Kidney epithelial cell (primary cell): ENCODE measurements at places on chromosomes 4 and X.
A peak's percentile ranks its signal among the peaks of the same experiment; 100 is the strongest.

DNA sequence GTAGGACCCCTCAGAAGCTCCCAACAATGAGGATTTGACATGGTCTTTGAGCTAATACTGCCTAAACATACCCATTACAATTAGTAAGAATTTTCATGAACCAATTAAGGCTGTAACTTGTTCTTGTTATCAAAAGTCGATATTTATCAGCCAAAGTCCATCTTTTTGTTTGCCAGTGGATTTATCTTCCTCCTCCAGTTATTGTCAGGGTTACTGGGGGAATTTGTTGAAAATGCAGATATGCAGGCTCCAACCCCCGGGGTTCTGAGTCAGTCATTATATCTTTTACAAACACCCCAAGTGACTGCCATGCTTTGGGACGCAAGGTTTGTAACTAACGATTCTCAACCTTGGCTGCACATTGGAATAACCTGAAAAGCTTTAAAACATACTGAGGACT is 338.8 kb upstream of the PPARGC1A start:
- DNase-seq: no peak

GRCh38 chr4:7539659-7540058 is 104.9 kb upstream of the PSAPL1 start:
- no peak for DNase-seq

- DNase-seq: no peak
These were observed 5.2 kb upstream of the RPGR start for GRCh38 chrX:38332505-38332904.

DNA sequence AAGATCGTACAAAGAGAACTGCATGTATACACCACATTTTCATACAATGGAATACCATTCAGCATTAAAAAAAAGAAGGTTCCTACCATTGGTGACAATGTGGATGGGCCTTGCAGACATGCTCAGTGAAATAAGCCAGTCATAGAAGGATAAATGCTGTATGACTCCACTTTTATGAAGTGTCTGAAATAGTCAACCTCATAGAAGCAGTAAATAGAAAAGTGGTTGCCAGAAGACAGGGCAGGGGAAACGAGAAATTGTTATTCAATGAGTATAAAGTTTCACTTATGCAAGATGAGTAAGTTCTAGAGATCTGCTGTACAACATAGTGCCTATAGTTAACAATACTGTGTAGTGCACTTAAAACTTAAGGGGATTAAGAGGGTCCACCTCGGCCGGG is 257.5 kb upstream of the FTHL17 start:
- no peak for DNase-seq

DNA sequence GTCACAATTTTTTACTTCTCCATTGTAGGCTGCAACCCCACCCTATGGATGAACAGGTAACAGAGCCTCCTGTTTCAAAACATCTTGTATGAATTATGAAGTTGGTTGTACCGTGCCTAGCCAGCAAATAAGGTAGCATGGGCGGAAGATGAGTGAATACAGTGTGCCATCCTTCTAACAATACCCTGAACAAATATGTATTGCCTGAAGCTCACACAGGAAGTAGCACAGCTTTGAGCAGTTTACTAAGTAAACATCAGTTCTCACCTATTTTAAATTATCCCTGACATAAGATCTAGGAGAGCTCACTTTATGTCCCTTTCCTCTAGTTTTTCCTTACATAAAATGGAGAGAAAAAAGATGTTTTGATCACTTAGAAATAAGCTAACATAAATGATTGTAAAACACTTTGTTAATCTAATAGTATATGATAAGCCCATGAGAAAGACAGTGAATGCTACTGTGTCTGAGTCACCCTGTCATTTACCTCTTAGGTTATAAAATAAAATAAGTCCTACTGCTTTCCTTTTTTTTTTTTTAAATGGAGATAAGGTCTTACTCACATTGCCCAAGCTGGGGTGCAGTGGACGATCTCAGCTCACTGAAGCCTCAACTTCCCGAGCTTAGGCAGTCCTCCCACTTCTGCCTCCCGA is 36.6 kb downstream of the GRSF1 start:
- DNase-seq: no peak

DNA sequence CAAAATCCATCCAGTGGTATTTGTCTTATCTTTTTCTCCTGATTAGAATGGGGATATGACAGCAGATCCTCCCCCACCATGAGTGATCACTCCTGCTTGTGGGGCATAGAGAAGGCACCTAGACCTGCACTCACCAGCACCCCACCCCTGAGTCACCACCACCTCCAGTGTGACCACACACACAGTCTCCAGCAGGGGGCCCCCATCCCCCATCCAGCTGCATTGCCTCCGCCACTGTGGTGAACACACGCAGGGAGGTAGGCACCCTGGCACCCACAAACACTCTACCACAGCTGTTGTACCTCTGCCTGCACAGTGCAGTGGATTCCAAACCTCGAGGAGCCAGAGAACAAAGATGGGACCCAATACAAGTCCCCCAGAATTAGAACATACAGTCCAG is 9.0 kb upstream of the MAGEA8 start:
- DNase-seq: no peak

- DNase-seq: no peak
These were observed 227.4 kb downstream of the HS3ST1 start for GRCh38 chr4:11201256-11201655.

GRCh38 chr4:105605493-105605892 is 53.1 kb downstream of the ARHGEF38 start:
- peak; percentile 32 for DNase-seq

- DNase-seq: no peak
These were observed 60.0 kb downstream of the RRAGB start for GRCh38 chrX:55777596-55777995.

GRCh38 chr4:30768277-30768676 is 48.1 kb downstream of the PCDH7 start:
- no peak for DNase-seq

DNA sequence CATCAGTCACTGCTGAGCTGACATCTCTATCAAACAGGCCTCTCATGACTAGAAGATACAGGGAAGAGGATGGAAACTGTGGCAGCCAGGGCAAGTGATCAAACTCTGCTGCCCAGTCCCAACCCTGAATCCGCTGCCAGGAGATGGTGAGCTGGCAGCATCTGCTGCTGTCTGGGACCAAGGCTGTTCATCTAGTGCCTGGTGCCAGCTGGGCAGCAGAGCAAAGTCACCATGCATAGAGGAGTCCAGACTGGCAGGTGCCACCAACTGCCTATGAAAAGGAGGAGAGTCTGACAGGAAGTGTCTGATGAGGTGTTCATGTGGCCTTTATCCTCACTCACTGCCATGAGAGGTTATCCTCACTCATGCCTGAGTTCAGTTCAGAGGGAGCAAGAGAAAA is 518.9 kb downstream of the MID1IP1 start:
- DNase-seq: no peak

DNA sequence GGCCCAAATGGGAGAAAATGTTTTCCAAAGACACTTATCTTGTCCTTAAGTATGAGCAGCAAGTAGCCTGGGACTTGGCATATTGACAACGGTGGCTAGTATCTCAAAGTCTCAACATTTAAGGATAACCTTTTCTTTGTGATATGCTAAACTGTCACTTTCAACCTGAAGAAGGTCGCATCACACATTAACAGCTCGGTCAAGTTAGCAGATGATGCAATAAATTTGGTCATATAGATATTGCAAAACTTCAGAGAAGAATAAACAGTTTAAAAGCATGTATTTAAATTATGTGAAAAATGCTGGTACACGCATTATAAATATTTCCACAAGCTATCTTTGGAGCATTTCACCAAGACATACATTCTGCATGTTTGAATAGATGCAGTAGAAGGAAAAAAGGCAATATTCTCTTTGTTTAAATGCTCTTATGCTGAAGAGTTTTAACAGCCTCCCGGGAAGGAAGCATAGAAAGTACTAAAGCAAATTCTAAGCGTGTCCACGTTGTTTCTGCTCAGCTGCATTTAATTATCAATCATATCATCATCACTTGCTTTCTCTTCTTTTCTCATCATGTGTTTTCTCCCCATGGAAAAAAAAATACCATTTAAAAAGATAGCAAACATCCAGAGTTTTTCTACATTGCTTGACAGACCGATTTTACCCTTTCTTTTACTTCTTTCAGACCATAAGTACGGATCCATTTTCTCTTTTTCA is 24.2 kb downstream of the ARHGAP6 start:
- no peak for DNase-seq

GRCh38 chr4:126702747-126703146 is 930.0 kb upstream of the INTU start:
- DNase-seq: no peak

GRCh38 chr4:77434299-77435092 is 171.1 kb upstream of the CXCL13 start:
- DNase-seq: no peak
